ENCODE measurements at places on chromosomes 7 and 10.

GRCh38 chr10:29811751-29812427 lies 177.1 kb upstream of the SVIL start:
- no peak for DNase-seq

DNA sequence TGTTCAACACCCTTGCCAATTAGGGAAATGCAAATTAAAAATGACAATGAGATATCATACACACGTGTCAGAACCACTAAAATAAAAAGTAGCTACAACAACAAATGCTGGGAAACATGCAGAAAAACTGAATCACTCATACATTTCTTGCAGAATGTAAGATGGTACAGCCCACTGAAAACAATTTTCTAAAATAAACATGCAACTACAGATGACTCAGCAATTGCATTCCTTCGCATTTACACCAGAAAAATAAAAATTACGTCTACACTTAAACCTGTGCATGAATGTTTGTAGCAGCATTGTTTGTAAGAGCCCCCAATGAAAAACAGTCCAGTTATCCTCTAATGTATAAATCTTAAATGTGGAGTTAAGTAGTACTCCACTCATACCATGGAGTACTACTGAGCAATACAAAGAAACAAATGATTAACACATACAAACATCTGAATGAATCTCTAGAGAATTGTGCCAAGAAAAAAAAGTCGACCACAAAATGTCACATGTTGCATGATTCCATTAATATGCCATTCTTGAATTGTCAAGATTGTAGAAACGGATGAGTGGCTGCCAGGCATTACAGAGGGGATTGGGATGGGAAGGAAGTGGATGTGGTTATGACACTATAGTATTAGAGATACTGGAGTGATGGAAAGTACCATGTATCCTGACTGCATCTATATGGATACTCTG lies 134.6 kb upstream of the NPSR1 start:
- DNase-seq = no peak

DNA sequence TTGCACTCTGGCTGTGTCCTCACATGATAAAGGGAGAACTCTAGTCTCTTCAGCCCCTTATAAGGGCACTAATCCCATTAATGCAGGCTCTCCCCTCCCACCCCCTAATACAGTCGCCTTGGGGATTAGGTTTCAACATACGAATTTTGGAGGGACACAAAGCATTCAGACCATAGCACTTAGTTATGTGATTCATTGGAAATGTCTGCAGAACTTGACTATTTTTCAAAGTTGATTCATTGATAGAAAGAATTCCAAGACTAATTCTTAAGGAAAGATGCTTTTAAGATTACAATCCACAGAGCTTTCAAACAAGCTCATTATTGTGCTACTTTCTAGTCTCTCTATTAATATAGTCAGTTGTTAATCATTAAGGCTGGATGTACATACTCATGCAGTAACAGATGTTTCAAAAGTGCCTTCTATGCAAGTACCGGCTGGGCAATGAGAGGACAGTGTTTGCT lies 85.3 kb upstream of the RPA3 start:
- no peak for DNase-seq

DNA sequence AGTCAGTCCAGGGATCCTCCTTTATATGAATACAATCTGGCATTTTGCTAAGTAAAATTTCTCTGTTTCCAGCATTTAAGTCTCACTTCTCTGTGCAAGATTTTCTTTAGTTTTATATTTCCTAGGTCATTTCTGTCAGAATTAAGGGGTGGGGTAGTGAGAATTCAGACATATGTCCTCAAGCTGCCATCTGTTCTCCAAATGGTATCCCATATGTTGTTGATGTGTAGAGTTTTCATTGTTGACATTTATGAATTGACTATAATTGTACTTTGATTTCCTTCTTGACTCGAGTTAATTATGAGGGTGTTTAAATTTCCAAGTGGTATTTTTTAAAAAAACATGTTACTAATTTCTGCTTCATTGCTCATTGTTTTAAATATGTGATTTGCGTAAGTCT lies 148.8 kb downstream of the NPSR1 start:
- no peak for DNase-seq

DNA sequence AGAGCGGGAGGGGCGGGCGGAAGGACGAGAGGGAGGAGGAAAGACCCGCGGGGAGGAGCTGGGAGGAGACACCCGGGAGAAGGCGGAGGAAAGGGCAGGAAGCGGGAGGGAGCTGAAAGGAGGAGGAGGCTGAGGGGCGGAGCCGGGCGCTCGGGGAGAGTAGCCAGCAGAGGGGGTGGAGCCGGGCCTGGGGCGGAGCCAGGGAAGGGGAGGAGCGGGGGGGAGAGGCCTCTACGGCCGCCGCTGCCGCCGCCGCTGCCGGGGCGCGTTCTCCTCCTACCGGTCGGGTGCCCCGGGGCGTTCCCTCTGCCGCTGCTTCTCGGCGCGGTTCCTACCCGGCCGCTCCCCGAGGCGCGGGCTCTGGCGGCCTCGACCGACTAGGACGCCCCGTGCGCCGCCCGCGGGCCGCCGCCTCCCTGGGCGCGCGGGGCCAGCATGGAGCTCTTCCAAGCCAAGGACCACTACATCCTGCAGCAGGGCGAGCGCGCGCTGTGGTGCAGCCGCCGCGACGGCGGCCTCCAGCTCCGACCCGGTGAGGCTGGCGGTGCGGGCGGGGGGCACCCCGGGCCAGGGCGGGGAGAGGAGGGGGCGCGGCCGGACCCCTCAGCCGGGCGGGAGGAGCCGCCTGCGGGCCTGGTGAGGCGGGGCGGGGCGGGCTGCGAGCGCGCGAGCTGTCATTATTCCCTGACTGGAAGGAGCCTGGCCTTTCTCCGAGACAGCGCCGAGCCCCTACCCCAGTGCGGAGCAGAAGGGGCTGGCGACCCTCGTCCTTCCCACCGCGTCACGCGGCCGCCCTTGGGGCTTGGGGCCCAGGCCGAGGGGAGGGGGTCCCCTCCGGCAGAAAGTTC lies at the start of gene INPP5F:
TSS of gene INPP5F (plus strand) at position 223 of the 848 bp plus-strand sequence. CDS start at position 436, 213 bp downstream.
- DNase-seq = peak; percentile 100

DNA sequence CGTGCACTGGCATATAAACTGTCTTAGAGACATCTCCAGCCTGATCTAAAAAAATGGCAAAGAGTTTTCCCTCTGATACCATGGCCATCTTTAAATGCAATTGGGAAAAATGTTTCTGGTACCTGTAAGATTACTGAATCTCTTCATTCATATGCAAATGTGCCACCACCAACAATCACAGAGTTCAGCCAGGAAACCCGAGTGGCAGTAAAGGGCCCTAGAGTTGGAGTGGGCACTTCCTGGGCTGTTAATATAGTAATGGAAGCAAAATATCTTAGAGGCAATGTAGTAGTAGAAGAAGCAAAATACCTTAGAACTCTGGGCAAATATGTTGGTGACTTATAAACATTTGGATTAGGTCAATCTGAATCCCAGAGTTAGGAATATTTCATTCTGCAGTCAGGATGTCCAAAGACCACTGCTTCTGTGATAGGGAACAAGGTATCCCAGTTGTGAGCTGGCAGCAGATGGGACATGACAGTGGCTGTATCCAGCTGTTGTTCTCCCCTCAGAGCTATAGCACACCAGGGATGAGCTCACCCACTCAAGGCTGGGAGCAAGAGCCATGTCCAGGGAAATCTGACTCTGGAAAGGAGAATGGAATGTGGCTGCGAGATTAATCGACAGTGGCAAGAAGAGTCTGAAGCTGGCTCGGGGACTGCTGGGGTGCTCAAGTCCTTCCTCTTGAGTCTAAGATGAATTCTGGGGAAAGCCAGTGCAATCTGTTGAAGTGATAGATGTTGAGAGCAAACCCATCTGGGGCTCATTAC lies 332.1 kb downstream of the PHTF2 start:
- DNase-seq = no peak

GRCh38 chr10:102375250-102375649 lies 20.3 kb upstream of the NFKB2 start:
- no peak for DNase-seq

DNA sequence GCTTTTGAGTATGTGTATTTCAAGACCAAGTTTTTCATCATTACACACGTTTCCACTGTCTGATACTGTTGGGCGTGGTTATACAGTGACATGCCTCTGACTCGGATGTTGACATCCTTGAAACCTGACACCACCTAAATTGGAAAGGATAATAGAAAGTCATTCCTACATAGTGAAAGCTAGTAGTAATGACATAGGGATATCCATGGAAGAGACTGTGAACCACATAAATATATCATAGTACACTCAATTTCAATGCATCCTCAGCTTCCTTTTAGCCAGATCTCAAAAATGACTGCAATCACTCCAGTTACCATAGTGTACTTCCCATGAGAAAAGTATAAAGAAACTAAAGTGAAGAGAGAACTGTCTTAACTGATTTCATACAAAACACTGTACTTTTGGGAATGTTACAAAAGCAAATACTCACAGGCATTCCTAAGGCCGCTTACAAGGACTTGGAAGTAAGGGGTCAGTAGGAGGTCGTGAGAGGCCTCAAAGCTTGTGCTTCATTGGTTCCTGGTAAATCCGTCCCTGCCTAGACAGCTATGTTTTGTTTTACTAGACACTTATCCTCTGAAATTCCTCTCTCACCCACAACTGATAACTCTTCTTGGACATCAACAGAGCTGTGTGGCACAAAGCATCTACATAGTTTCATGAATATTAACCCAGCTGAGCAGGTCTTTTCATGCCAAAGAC lies 71.8 kb upstream of the VWDE start:
- DNase-seq = no peak

DNA sequence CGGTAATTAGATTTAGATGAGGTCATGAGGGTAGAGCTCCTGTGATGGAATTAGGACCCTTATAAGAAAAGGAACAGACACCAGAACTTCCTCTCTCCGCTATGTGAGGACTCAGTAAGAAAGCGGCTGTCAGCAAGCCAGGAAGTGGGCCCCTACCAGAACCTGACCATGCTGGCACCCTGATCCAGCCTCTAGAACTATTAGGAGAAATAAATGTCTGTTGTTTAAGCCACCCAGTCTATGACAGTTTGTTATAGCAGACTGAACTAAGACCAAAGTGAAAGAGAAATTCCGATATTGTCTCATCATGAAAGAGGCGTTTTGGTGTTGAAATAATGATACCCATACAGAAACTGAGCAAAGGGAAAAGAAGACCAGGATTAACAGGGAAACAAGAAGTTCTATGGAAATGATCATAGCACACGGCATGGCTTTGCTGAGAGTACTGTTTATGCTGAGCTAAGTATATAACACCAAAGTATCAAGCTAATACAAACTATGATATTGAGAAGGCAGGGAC lies 9.2 kb downstream of the CLEC2L start:
- DNase-seq = no peak

DNA sequence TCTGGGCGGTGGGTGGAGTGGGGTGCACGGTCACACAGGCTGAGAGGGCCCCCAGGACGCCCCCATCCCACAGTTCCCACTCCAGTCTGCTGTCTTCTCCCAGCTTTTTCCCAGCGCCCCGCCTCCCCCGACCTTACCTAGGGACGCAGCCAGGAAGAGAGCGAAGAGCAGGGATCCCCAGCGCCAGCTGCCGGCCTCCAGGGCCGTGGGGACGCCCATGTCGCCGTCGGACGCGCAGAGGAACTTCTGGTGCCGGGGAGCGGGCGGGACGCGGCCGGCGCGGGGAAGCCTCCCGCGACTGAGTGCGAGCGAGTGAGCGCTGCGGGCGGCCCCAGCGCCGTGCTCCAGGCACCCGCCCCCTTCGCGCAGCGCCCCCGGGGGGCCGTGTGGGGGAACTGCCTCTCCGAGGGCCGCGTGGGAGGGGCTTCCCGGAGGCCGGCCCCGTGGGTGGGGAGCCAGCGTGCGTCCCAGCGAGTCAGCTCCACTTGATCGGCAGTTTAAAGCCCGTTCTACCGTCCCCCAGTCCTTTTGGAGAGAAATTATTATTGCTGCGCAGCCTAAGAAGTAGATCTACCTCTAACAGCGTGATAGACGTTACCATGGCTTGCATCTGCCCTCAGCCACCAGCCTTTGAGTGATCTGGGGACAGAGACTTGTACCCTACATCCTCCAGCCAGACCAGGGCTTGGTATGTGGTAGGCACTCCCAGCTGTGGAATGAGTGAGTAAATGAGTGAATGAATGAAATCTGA lies at the start of gene VSIR:
TSS of gene VSIR (minus strand) at position 300 of the 751 bp plus-strand sequence. CDS start at position 219, 81 bp downstream.
- peak; percentile 95 for DNase-seq

DNA sequence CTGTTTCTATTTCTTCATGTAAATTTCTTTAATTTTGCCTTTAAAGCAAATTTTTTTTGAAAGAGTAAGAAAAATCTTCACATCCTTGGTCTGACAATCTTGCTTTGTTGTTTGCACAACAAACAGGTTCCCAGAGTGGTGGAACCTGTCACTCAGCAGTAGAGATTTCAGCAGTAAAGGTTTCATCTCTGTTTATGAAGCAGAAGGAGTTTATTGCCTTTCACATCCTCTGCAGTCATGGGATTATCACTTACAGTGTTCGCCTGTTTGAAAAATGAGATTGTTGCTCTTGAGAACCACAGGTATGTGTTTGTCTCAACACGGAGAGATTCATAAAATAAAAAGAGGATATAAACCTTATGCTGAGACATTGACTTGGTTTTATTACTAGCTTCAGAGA lies 342.6 kb downstream of the IPMK start:
- DNase-seq = no peak

DNA sequence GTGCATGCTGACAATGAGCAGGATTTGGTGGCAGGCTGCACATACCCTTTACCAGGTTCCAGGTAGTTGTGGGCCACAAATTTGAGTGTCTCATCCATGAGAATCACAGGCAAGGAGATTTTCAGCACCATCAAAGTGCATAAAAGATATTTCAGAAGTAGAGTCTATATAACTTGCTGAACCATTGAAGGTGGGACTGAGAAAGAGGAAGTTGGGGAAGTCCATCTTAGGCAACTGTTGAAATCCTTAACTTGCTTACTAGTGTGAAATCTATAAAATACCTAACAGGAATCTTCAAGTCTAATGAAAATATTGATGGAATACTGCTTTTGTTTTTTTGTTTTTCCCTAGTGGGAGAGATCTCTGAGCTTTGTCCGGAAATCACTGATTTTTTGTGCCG lies 325.1 kb upstream of the PLXDC2 start:
- DNase-seq = no peak

- no peak for DNase-seq
Observed at GRCh38 chr10:80988755-80989154, 451.1 kb downstream of the SH2D4B start.

- DNase-seq = no peak
Observed at GRCh38 chr7:143314127-143314526, 1.8 kb upstream of the CLCN1 start.

GRCh38 chr7:148037044-148037443 lies 553.5 kb upstream of the C7orf33 start:
- DNase-seq = no peak

- DNase-seq = no peak
Observed at GRCh38 chr10:71525721-71526120, 129.0 kb downstream of the CDH23 start.

DNA sequence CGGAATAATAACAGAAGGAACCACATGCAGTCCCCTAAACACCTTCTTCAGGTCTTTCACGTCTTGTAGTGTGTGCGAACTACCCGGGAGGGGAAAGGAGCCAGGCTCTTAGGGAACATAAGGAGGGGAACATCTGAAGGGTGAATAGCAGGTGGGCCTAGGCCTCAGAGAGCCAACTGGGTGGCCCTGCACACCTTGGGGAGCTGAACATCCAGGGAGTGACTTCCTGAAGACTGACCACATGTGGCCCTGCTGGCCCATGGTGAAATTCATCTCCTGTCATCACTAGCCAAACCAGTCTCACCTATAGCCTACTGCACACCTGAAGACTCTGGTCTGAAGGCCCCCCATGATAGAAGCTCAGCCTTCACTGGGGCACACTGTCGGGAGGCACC lies 5.6 kb downstream of the CALML3 start:
- no peak for DNase-seq

GRCh38 chr10:68239596-68240150 lies 7.8 kb upstream of the ATOH7 start:
- DNase-seq = no peak

Measured in HEK293T (cell line).